ENCODE measurements at places on chromosomes 3 and 15.

DNA sequence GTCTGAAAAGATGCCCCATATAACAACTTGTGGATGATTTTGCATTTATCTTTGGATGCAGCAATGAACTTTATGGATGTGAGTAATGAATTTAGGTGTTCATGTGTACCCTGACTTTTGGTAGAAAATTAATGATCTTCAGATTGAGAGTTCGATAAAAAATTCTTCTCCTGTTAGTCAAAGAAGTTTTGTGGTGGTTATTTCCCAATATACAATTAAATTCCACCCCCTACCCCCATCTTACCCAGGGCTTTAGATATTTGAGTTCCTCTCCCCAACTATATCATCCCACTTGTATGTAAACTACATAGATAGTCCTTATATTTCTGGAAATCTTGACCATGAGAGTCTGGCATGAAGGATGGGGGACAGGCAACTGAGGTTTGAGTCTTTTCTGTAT, 126.1 kb upstream of the ALDH1A3 start:
- DNase-seq = no peak

GRCh38 chr3:193805448-193805847, 212.4 kb downstream of the OPA1 start:
- no peak for DNase-seq

- no peak for DNase-seq
Measured at GRCh38 chr3:74124782-74125181, 489.7 kb downstream of the CNTN3 start.

DNA sequence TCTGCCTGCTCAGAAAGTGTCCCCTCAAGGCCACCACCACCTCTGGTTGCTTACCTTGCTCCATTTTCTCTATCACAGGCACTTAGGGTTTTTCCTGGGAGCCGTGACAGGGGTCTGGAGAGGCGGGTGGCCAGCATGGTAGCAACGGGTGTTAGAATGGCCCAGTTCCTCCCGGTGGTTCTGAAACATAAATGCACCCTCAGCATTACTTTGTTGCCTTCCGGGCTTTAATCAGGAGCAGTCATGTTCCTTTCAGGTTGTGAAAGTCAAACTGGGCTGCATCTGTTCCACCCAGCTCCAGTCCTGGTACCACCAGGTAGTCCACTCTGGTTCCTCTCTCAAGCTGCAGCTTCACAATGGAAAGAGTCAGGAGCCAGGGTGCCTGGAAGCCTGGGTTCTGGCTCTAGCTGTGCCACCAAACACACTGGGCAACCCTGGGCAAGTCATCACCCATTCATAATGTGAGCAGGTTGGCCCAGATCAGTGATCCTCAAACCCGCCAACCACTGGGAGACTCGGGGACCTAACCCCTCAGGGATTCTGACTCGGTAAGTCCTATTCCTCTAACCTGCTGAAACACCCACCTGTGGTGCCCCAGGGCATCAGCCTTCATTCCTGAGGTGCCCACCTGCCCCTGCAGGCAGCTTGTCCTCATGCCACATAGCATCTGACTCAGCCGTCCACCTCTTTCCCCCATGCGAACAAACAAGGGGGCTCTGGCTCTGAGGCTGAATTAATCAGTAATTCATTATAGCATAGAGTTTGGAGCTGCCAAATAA, 9.3 kb downstream of the BDH1 start:
- no peak for DNase-seq

GRCh38 chr3:161332792-161333191, 38.5 kb downstream of the SPTSSB start:
- no peak for DNase-seq
